ENCODE measurements at places on chromosomes 16 and 17.

DNA sequence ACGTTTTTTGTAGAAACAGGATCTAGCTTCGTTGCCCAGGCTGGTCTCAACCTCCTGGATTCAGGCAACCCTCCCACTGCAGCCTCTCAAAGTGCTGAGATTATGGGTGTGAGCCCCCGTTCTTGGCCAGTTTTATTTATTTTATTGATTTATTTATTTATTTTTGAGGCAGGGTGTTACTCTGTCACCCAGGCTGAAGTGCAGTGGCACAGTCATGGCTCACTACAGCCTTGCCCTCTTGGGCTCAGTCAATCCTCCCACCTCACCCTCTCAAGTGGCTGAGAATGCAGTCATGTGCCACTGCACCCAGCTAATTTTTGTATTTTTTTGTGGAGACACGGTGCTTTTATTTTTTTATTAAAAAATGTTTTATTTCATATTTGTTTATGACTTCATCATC is 79.9 kb upstream of the ATF7IP2 start:
- no peaks in the 10 kb centered on the region for H3K4me1 ChIP-seq
- no peak overlapping the region for H3K4me3 ChIP-seq
- no peak for DNase-seq
- H3K36me3 ChIP-seq = no peaks in the 10 kb centered on the region
- H3K27me3 ChIP-seq = no peaks in the 10 kb centered on the region
- H3K27ac ChIP-seq = no peak overlapping the region

- no peaks in the 10 kb centered on the region for H3K27me3 ChIP-seq
- DNase-seq = no peak
- H3K4me1 ChIP-seq = no peaks in the 10 kb centered on the region
- no peak overlapping the region for H3K4me3 ChIP-seq
- no peak overlapping the region for H3K27ac ChIP-seq
- H3K36me3 ChIP-seq = no peaks in the 10 kb centered on the region
Measured at GRCh38 chr16:25270577-25270976, 12.9 kb upstream of the ZKSCAN2 start.

DNA sequence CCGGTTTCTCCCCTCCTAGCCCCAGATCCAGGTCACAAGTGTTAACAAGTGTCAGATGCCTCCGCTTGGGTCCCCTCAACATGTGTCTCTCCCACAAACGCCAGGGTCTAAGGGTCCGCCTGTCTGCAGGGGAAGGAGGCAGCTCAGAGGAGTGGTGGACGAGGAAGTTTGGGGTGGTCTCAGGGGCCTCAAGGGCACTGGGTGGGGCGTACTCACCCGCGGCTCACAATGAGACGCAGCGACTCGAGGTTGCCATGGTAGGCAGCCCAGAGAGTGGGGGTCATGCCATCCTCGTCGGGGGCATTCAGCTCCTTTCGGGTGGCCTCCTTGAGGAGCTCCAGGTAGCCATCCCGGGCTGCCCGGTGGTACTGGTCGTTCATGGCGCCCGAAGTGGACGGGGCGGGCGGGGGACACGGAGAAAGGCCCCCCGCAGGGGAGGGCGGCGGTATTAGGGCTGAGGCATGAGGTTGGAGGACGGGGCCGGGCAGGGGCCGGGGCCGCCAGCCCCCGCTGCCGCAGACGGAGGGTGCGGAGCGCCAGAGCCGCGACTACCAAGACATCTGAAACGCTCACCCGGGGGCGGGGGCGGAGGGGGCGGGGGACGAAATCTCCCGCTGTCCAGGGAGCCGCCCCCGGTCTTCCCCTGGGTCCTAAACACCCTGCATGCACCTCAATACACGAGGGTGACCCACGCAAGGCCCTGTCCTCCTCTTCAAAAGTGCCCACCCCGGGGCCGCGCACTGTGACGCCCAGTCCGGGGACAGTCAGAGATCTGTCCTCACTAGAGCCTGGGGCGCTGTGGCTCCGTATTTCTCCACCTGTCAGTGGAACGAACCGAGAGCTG is at the start of gene USH1G:
Gene USH1G (minus strand): TSS at position 562 of the 844 bp plus-strand sequence. CDS start 182 bp downstream, at position 380.
- no peak within 1 kb of the TSS for H3K27ac ChIP-seq
- H3K27me3 ChIP-seq = peaks cover 11% of the 10 kb centered on the region
- DNase-seq = no peak
- peaks cover 3% of the 10 kb centered on the region for H3K4me1 ChIP-seq

DNA sequence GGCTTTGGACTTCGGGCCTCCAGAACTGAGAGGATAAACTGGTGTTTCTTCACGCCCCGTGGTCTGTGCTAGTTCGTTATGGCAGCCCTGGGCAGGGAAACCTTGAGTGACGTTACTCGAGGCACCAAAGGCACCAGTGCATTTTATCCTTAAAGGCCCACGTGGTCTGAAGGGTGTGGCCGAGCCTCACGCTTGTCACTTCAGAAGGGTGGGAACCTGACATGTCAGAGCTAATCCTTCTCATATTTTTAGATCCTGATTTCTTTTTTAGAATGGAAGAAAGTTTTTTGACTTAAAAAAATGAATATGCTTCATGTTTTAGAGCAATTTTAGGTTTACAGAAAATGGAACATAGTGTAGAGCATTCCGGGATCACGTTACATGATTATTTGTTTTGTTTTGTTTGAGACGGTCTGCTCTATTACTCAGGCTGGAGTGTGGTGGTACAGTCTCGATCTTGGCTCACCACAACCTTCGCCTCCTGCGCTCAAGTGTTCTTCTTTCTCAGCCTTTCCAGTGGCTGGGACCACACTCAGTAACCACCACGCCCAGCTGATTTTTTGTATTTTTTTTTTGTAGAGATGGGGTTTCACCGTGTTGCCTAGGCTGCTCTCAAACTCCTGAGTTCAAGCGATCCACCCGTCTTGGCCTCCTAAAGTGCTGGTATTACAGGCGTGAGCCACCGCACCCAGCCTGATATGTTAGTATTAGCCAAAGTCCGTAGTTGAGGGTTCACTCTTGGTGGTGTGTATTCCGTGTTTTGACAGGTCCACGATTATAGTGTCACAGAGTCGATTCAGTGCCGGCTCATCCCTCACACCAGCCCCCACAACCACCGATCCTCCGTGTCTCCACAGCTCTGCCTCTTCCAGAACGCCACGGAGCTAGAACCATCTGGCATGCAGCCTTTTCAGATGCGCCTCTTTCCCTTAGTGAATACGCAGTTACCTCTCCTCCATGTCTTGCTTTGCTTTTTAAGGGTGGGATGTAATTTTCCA is 47.9 kb downstream of the RAB11FIP3 start:
- H3K27ac ChIP-seq = no peak overlapping the region
- no peak overlapping the region for H3K4me3 ChIP-seq

GRCh38 chr16:73713778-73714495 is 582.7 kb upstream of the PSMD7 start:
- H3K4me1 ChIP-seq = no peaks in the 10 kb centered on the region
- H3K4me3 ChIP-seq = no peak overlapping the region
- no peaks in the 10 kb centered on the region for H3K36me3 ChIP-seq
- H3K27ac ChIP-seq = no peak overlapping the region

Data from naive thymus-derived CD4-positive, alpha-beta T cell (primary cell).